ENCODE measurements at places on chromosomes 1 and 21.

GRCh38 chr1:187228790-187229189, 400.0 kb downstream of the PLA2G4A start:
- DNase-seq, result no peak

DNA sequence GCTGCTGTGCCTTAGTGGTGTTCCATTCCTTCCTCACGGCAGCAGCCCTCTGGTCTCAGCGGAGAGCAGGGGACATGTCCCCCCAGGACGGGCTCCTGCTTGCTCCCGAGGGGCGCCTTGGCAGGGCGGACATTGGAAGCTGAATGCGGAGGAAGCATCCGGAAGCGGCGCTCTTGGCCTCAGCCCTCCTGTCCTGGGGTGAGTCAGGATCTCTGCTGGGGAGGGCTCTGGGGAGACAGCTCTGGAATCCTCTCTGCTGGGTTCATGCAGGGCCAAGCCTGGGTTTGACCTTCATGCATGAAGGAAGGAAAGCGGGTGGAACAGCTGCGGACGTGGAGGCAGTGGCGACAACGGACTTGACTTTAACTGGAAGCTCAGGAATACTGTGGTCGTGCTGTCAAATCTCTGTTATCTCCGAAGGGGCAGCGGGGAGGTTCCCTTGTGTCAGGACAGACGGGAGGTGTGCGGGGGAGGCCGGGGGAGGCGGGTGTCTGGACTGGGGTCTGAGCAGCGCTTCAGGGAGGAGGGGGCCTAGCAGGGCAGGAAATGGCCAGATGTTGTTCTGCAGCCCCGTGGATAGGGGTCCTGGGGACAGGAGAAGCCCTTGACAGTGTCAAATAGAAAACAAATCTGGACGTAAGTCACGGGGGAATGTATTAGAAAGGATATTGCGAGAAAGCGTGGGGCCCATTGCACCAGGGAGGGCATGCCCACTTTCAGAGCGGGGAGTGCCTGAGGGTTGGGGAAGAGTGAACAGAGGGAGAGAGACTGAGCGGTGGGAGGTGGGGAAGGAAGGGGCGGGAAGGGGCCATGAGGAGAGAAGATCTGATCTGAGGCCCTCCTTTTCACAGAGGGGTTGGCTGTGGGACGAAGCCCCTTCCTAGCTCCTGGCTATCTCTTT, 26.6 kb downstream of the CRYAA start:
- DNase-seq, result no peak

DNA sequence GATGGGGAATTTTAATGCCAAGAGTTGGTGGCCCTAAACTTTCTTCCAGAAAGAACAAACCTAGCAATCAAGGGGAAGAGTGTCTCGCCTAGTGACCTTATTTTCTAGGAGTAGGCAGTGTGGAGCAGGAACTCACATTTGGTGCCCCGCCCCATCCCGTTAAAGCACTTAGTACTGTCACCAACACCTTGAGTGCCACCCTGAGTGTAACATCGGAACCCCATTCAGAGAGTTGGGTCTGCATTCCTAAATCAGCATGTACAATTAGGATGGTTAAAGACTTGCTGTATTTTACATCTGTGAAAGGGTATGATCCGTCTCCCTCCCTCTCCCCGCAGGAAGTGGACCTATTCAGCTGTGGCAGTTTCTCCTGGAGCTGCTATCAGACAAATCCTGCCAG, 15.5 kb downstream of the ETS2 start:
- DNase-seq, result no peak

- no peak for DNase-seq
Measured at GRCh38 chr21:31952828-31953227, 80.0 kb downstream of the HUNK start.

DNA sequence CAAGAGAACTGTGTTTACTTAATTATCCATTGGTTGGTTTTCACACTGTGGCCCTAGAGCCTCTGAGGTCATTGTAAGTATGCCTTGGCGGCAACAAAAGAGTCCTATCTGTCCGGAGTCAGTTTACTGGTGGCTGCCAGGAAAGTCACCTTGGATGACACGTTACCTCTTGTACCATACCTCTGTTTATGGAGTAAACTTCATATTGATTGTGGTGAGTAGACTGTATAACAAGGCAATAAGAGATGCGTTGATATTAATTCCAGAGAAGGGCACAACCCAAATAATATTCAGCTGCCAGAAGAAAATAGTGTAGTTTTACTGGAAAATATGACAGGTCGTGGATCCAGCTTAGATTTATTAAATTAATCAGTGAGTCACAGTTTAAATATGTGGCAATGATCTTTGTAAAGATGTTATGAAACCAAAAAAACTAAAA, 20.4 kb upstream of the KIF14 start:
- DNase-seq, result no peak

DNA sequence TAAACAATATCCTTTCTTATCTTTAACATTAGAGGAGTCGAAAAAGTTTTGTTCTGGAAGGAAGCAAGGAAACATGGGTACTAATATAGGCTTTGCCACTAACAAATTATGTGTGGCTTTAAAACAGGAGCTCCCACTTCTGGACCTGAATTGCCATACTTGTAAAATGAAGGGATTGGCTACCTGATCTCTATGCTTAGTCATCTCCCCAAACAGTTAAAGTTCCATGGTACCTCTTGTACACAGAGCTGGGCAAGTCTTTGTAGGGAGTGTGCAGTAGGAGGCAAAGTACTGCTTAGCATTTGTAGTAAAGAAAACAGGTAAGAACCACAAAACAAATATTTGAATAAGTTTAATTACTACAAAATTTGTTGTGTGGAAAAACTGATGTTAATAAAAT, 81.3 kb downstream of the MAST2 start:
- no peak for DNase-seq

Data from stimulated activated CD4-positive, alpha-beta T cell treated with anti-CD3 and anti-CD28 coated beads, Interleukin-4, amount 100 ng/mL, for 48 hours (primary cell).